ENCODE measurements at places on chromosomes 2 and 18.

- peak; percentile 31 for DNase-seq
Measured at GRCh38 chr2:223944166-223944702, 901 bp downstream of the WDFY1 start.

GRCh38 chr2:224847961-224848850, 132.0 kb upstream of the CCDC195 start:
- peak; percentile 94 for DNase-seq

DNA sequence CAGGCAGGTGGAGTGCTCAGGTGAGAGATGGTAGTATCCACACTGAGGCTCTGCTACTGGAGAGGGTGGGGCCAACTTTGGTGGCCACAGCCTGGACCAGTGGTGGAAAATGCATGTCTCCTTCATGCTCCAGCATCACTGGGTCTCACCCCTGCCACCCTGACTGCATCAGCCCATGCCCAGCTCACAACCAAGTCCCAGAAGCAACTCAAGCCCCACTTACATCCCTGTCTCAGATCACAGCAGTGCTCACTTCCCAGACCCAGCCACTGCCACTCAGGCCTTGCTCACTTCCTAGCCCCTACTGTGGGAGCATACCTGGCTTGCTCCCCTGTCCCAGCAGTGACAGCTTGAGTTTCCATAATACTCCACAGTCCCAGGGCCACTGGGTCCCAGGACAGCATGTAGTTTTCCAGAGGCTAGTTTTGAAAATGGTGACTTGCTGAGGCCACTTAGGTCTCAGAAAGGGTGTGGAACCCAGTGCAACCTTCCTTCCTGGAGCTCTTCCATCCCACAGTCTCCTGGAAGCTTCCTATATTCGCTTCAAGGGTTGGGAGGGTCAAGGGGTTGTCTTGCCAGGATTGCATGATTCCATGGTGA, 58.8 kb downstream of the GPC1 start:
- no peak for DNase-seq

DNA sequence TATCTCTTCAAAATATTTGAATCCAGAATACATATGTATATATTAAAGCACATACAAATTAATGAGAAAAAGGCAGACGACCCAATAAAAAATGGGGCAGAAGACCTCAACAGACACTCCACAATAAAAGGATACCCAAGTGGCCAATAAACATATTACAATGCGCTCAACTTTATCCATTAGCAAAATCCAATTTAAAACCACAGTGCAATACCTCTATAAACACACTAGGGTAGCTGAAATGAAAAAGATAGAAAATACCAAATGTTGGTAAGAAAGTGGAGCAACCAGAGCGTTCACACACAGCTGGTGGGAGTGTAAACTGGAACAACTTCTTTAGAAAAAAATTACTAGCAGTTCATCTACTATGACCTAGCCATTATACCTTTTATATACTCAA, 75.3 kb downstream of the CCDC148 start:
- no peak for DNase-seq

GRCh38 chr2:111191877-111192276, 71.2 kb downstream of the BCL2L11 start:
- no peak for DNase-seq

DNA sequence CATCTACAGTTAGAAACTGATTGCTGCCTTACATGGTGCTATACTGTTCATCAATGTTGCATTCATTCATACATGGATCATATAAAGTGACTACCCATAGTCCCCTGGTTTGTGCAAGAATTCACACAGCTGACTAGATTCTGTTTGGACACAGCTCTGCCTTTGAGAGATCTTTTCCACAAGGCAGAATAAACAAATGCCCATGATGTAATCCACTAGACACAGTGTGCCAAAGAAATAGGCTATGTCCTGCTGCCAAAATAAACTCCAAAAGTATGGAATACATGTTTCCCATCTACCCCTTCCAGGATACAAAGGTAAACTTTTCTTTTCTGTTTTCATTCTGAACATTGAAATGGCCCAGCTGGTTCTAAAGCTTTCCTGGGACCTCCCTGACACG, 269.4 kb upstream of the CHAC2 start:
- no peak for DNase-seq

DNA sequence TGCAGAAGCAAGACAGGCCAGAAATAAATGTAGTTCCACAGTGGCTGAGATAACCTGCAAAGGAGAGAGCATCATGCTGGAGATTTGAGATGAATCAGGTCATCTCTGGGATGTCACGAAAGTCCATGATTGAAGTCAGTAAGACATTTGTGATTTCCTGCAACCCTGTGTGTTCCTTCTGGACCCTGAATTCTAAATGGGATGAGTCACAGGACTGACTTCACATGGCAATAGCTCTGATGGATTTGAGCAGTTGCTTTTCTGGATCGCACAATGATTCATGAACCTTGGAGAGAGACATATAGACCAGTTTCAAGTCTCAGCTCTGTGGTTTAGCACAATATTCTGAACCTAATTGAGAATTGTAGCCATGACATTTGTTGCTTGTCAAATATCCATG, 102.9 kb downstream of the TSN start:
- DNase-seq: no peak

- peak; percentile 42 for DNase-seq
Measured at GRCh38 chr2:234863043-234863934, 88.5 kb upstream of the SH3BP4 start.
